ENCODE measurements at places on chromosomes 11 and 22.

DNA sequence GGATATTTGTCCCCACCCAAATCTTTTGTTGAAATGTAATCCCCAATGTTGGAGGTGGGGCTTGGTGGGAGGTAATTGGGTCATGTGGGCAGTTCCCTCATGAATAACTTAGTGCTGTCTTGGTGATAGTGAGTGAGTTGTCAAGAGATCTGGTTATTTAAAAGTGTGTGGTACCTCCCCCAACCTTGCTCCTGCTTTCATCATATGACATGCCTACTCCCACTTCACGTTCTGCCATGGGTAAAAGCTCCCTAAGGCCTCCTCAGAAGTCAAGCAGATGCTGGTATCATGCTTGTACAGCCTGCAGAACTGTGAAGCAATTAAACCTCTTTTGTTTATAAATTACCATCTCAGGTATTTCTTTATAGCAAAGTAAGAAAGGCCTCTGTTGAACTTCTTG is 30.6 kb downstream of the AAMDC start:
- DNase-seq, result no peak

- DNase-seq, result no peak
Observed at GRCh38 chr11:112448806-112449205, 188.1 kb upstream of the PLET1 start.

- DNase-seq, result no peak
Observed at GRCh38 chr11:98003606-98004371, 1017.0 kb upstream of the CNTN5 start.

GRCh38 chr11:6864438-6864837 is 1.6 kb downstream of the OR10A2 start:
- DNase-seq, result no peak
